C1 segment of cervical spinal cord (tissue), 14 donors: ENCODE measurements at places on chromosomes 2 and 18.

DNA sequence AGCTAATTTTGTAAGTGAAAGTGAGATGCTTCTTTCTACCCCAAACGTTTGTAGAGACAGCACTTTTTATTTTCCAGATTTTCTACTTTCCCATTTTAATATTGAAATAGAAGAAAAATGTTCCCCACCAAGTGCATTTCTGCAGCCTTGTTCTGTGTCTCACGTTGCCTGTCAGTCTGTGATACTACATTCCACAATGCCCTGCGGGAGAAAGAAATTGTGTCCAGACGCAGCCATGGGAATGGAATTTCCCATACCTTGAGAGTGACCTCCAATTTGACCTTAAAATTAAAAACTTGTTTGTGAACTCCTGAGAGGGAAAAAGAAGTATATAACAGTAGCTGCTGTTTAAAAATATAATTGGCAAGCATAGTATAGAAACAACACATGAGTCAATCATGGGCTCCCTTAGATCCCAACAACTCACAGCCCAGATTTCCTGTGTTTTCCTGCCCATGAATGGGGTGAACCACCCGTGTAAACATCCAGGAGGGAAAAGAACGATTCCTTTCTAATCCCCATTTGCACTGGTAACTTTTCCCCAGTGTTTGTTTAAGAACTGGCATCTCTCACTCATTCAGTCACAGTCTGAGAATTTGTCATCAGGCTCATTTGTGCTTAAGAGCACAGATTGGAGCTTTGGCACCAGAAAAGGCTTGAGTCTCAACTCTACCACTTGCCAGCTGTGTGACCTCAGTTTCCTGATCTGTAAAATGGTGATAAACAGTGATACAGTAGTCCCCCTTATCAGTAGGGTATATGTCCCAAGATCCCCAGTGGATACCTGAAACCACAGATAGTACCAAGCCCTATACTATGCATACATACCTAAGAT, 166.1 kb upstream of the ZNF521 start:
- no peak for DNase-seq

GRCh38 chr2:164458792-164459191, 162.5 kb downstream of the GRB14 start:
- no peak for DNase-seq

GRCh38 chr2:12070581-12070980, 324.1 kb downstream of the LPIN1 start:
- no peak for DNase-seq

- no peak for DNase-seq
Observed at GRCh38 chr2:240643093-240643810, 18.0 kb downstream of the GPR35 start.

DNA sequence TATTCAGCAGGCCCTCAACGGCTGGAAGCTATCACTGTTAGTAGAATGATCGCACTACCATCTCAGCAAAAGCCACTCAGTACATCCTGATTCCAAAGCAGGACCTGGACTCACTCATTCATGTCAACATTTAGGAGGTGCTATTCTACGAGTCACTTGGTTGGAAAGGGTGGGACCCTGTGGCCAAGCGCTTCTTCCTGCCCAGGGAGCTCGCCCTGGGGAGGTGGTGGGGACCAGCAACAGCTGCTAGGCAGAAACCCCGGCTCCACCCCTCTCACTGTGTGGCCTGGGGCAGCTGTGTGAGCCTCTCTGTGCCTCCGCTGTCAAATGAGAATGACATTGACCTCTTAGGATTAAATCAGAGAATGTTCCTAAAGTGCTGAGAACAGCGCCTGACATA, 231.4 kb downstream of the EIPR1 start:
- no peak for DNase-seq

GRCh38 chr18:62954366-62954765, 239.0 kb downstream of the PHLPP1 start:
- DNase-seq: no peak

DNA sequence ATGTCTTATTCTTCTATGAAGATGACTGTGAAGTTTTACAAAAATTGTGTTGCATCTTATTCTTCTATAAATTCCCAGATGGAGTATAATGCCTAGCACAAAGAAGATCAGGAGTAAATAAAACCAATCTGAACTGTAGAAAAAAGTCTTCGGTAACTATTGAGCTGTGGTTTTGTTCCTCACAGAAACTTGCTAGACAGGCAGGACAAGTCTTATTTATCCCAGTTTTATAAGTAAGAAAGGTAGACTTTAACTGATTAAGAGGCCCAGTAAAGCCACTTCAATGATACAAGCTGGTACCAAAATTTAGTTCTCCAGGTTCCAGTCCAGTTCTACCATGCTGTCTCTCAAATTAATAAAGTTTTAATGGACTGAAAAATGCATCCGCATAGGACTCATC, 526.7 kb upstream of the SETBP1 start:
- DNase-seq: no peak

DNA sequence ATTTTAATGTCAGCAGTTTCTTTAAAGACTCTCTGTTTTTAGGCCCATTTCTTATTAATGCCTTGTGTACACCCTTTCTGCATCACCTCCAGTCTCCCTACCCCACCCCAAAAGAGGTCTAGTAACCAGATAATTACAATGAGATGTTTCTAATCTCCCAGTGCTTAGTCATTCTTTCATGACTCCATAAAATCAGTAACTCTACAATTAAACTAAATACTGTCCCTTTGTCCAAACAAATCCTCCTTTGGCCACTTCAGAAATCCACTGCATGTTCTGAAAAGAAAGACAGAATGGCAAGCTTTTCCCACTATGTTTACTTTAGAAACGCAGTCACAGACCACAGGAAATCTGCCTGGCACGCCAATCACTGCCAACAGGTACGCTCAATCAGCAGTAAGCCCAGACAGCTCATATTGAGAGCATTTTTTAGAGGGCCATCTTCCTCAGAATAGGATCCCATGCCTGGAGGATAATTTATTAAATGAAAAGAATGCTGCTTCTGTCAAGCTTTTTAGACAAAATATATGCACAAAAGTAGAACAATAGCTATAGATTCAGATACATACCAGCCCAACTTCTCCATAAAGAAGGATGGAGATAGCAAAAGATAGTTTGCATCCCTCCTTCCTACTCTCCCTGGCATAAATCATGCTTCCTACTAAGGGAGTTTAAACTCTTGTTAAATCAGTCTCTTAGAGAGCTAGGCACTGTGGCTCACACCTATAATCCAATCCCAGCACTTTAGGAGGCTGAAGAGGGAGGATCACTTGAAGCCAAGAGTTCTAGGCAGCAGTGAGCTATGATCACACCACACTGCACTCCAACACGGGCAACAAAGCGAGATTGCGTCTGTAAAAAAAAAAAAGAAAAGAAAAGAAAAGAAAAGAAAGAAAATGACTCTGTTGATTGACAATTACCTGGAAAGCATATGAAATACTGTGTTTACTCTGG, 14.6 kb downstream of the CLASP1 start:
- no peak for DNase-seq

DNA sequence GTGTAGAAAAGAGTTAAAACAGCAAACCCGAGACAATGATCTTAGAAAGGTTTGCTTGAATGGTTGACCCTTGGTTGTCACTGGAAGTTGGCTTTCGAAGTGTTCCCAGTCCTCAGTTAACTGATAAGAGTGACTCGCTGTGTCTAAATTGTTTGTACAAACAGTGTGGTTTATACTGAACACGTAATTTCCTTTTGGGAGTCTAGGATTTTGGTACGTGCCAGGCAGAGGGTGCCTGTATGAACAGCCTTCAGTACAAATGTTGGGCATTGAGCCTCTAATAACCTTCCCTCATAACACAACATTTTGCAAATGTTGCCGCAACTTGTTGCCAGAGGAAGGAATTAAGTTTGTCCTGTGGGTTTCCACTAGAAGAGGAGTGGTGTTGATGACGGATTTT, 95.8 kb upstream of the DPP10 start:
- DNase-seq: no peak

GRCh38 chr18:78156466-78156865, 823.2 kb upstream of the SALL3 start:
- DNase-seq: no peak

DNA sequence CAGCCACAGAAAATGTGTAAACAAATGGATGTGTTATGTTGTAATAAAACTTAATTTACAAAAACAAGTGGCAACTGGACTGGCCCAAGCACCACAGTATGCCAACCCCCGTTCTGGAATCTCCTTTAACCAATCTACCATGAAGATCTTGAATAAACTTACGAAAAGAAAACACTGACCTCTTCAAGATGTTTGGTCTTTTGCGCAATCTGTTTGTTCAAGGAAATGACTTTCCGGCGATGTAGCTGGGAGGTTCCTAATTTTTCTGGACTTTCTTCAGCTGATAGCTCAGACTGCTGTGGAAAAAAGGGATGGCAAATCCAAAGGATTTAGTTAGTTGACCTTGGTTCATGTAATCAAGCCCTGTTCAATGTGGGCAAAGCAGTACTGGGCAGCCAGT, 55.7 kb downstream of the CCDC93 start:
- DNase-seq: no peak

- no peak for DNase-seq
Observed at GRCh38 chr2:48844417-48845155, 89.1 kb upstream of the LHCGR start.

- no peak for DNase-seq
Observed at GRCh38 chr2:38146275-38146906, 70.4 kb upstream of the CYP1B1 start.

DNA sequence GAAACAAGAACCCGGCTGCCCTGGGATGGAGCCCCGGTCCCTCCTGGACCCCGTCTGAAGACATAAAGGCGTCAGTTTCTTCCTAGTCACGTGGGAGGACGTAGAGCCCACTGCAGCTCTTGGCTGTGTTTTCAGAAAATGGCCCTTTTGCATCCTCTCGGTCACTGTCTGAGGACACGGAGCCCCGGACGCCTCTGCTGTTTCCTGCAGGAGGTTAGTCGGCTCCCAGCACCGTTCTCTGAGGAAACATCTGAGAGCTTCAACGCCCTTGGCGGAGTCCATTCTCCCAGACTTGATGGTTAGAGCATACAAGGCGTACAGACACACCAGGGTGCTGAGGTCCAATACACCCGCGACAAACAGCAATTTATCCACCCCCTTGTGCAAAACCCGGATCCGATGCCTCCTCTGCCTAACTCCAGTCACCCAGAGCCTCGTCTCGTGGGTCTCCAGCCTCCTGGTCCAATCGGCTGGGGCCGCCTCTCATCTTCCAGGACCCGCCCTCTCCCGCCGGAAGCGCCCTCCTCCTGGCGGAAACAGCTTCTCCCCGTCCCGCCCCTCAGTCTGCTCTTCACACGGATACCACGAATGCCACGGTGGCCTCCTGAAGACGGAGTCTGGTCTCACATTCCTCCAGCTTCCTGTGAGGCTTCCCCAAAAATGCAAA, 119.4 kb downstream of the TMEM18 start:
- no peak for DNase-seq

- DNase-seq: no peak
Observed at GRCh38 chr18:40985436-40985835, 969.6 kb upstream of the PIK3C3 start.

DNA sequence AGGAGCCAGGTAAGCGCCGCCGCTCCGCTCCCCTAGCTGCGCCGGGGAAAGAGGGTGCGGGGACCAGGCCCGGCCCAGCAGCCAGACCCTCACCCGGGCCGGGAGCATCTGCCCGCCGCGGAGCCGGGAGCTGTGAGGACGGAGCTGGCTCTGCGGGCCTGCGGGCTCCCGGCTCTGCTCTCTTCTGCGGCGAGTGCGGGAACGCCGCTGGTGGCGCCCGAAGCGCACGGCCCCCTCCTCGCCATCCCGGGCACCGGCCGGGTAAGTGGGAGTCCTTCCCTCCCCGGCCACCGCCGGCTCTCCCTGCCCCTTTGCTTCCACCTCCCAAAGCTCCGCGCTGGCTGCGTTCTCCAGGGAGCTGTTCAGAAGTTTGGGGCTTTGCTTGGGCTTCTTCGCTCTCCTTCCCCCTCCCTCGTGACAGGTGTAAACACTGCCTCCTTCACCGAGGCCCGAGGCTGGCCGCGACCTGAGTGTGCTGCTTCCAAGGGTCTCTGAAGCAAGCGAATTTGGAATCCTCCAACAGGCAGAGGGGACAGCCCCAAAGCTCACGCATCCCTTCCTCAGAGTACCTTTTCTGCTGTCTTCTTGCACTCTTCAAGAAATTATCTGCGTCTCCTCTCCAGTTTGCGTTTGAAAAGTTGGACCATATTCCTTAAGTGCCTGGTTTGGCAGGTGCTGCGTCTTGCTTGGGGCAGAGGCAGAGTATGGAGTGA, 632 bp downstream of the AFTPH start:
- peak; percentile 49 for DNase-seq

DNA sequence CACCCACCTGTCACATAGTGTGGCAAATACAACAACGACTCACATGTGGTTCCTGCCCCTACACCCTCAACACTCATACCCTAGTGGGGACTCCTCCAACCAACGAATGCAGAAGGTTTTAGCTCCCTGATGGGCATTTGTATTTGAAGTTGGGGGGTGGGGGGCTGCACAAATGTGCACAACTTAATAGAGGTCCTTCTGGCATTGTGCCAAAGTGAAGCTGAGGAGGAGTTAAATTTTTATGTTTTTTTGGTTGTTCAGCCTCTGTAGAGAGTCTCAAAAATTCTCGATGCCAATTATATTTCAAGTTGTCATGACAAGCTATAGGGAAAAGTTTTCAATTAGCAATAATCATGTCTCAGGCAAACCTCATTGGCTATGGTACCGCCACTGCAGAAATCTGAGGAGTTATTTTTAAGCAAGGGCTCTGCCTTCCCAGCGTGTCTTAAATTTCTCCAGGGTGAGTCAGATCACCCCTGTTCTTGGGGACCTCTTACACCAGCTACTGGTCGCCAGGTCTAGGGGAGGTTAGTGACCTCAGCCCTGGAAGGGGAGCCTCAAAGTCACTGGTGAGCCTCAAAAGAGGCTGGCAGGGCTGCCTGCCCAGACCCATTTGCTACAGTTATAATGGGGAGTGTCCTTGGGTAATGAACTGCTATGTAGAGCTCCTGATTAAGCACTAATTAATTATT, 102.7 kb upstream of the TAF1B start:
- no peak for DNase-seq

GRCh38 chr2:132446444-132446843, 29.8 kb downstream of the GPR39 start:
- no peak for DNase-seq

DNA sequence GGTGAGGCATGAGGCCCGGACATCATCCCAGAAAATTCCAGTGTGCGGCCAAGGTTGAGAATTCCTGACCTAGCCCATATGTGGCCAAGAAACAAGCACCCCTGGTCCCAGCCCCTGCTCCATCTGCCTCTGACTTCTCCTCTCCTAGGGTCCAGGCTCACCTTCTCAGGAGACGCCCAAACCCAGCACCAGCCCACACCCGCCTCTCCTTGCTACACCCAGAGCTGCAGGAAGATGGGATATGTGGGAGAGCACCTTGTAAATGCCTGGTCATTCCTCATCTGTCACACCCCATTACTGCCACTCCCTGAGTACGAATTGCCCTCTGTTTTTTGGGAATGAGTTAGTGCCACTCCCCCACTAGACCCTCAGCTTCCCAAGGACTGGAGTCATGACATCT, 7.3 kb upstream of the ATP6V1B1 start:
- DNase-seq: no peak

- no peak for DNase-seq
Observed at GRCh38 chr2:25159949-25160348, 8.4 kb downstream of the POMC start.
